NCI-H2029 (cell line): ENCODE measurements at places on chromosomes 16 and 17.

- no peak for DNase-seq
Observed at GRCh38 chr16:23914946-23915530, 79.3 kb downstream of the PRKCB start.

DNA sequence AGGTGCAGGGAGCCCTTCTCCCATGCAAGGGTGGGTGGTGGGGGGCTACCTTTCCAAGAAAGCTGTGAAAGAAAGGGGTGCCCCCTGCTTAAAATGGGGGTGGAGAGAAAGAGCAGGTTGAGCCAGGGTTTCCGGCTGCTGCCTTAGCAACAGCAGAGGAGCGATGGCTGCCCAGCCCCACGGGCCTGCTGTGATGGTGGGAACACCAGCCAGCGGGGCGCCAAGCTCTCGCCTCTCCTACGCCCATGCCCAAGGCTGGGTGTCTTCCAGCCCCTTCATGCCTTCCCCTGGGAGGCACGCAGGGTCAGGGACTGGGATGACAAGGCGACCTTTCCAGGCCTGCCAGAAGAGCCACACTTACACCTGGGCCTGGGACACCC is 3.0 kb downstream of the FMNL1 start:
- no peak for DNase-seq

DNA sequence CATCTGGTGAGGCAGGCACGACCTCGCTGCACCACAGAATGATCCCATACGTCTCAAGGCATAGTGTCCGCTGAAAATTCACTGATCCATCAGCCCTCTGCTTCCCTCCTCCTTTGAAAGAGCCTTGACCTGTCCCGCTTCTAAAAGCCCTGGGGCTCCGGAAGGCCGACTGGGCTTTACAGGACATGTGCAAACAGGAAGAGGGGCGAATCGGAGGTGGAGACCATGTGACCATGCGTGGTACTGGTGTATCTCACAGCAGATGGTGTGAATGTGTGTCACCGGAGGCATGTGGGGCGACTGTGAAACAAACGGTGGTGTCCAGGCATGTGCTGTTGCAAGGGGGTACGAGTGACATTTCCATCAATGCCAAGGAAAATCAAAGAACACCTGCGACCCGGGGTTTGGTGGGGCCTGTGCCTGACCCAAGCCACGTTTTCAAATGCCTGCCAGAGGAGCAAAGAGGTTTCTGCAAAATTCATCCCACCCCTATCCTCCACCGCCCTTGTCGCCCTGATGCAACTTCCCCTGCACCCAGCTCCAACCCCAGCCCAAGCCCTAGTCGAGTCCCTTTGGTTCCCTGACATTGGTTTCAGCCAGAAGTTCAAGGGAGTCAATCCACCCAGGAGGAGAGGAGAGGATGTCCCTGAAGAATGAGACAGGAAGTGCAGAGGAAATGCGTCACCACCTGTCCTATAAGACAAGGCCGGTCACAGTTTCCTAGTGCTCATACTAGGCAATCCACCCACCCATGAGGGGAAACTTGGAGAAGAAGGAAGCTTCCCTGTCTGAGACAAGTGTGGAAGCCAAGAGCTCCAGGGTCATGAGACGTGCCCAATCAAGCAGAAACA is 5.9 kb upstream of the KCNJ18 start:
- DNase-seq = no peak

DNA sequence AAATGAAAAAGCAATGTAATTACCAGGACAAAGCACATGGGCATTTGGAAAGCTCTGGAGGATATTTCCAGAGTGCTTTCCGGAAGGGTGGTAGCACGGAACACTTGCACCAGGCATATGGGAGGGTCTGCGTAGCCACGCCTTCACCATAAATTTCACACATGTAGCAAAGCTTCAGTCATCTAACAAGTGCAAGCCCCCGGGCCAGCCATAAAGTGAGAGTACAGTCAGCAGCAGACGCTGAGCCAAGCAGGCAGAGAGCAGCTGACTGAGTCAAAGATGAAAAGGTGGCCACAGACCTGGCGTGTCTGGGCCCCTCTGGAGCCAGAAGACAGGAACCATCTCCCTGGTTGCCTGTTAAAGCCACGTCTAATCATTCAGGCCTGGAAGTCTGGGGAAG is 130.6 kb downstream of the SEC14L1 start:
- DNase-seq = no peak

DNA sequence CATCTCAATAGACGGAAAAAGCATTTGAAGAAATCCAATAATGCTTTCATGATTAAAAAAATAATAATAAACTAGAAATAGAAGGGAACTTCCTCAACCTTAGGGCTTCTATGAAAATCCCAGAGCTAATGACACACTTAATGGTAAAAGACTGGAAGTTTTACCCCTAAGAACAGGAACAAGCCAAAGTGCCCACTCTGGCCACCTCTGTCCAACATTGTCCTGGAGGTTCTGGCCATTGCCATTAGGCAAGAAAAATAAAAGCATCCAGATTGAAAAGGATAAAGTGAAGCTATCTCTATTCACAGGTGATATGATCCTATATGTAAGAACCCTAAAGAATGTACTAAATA is 2.5 kb upstream of the LITAF start:
- DNase-seq = no peak
